Brain (organoid and tissue), 16 donors: ENCODE measurements at places on chromosomes 2 and 18.

- no peak for DNase-seq
These were observed 6.8 kb upstream of the EHD3 start for GRCh38 chr2:31227110-31227509.

- DNase-seq = peak; percentile 23
These were observed at the start of gene RFTN2 for GRCh38 chr2:197675246-197675645. Gene RFTN2 (minus strand): TSS chr2:197675587. CDS start chr2:197675458, 129 bp downstream.

DNA sequence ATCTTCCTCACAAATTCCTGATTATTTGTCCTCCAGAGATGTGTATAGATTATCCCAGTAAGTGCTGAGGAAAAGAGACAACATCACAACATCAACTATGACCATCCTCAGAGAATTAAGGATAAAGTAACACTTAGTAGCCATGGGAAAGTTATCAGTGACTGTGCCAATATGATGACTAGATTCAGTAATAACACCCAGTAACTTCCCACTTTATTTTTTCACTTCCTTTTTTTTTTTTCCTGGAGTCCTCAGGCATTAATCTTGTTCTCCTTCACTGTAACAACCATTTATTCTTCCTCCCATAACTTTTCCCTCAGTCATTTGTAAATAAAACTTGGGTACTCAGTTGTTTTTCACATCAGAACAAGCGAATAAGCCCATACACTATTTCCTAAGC is 16.7 kb upstream of the PID1 start:
- DNase-seq = no peak

GRCh38 chr2:53422979-53423378 is 344.6 kb upstream of the CHAC2 start:
- DNase-seq = no peak

DNA sequence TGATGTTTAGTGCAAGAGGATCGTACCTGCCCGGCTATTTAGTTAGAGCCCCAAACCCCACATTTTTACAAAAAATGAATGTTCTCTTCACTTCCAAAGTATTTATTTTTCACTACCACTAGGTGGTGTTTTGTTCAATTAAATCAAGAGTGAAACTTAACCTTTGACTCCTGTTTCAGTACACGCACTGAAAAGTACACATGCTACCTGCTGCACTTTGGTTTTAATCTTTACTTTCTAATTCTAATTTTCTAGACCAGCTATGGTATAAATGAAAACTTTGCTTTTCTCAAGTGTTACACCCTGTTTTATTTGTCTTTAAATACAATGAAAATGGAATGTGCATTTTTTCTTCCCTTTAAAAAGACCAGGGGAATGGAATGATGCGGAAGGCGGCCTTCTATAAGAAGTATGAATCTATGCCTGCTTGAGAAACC is 31.4 kb upstream of the CHN1 start:
- DNase-seq = peak; percentile 24

DNA sequence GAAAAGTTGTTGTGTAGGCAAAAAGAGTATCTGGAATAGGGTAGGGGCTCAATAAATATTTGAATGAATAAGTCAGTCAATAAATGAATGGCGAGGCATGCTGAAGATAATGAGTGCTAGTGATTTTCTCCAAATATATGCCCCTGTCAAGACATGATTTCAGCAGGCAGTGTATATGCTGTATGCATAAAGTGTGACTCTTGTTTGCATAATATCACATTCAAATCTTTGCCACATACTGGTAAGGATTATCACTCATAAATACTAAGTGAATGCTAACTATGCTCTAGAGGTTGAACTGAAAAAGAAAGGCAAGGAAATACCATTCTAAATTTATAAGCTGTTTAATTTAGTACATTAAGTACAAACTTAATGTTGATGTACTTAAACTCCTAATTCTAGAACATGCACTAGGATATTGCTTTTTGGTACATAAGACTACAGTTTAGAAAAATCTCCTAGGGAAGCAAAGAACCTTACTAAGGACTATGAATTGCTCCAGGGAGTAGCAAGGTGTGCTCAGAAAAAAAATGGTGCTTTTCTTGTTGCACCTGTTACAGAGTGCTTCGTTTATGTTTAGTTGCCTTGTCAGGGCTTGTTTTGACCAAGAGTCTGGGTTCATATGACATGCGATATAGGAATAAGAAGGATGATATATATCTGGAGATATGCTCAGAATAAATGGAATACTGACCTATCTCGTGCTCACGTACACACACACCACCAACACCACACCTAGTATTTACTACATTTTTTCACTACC is 224.0 kb upstream of the TANK start:
- no peak for DNase-seq
